Foreskin melanocyte (primary cell): ENCODE measurements at places on chromosomes 4 and X.
A peak's percentile ranks its signal among the peaks of the same experiment; 100 is the strongest.

DNA sequence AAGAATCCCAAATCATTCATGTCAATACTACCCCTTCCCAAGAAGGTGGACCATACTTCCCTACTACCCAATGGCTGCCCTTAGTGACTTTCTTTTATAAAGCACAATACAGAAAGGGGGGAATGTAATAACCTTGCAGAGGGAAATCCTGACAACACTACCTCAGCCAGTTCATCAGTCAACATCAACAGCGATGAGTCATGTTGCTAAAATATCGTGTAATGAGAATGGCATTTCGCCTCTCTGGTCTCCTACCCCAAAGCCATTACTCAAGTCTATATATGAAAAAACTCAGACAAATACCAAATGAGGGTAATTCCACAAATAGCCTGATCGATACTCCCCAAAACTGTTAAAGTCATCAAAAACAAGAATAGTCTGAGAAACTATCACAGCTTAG is 3.3 kb upstream of the MAGEA8 start:
- no peak for DNase-seq

- no peak for DNase-seq
These were observed 170.1 kb downstream of the WDFY3 start for GRCh38 chr4:84796394-84796793.

DNA sequence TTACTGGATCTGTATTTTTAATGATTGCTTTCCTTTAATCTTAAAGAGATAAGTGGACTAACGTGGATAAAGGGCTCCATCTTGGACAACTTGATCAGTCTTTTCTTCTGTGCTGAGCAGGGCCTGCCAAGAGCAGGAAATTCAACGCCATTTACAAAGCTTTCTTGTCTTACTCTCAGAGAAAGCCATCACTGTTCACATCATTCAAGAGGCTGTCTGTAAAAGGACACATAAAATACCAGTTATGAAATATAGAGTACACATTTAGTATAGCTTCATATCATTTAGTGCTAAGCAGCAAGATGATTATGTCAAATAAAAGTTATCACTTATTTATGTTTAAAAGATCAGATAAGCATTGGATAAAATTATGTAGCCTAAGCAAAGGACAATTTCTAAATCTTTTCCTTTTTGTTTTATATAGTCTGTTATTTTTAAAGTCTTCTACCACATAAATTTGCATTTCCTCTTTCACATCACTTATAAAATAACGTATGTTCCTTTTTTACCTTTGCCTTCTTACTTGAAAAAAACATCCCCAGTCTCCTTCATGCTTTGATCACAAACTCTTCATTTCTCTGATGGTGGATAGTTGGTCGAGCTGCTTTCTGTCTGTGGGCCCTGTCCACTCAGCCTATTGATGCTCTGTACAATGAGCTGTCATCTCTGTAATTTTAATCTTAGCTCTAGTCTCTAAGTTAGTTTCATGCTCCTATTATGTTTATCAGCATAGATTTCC is 2.1 kb upstream of the CCNG2 start:
- peak; percentile 38 for DNase-seq

- no peak for DNase-seq
These were observed 46.2 kb downstream of the GUCY1B1 start for GRCh38 chr4:155805016-155805415.

DNA sequence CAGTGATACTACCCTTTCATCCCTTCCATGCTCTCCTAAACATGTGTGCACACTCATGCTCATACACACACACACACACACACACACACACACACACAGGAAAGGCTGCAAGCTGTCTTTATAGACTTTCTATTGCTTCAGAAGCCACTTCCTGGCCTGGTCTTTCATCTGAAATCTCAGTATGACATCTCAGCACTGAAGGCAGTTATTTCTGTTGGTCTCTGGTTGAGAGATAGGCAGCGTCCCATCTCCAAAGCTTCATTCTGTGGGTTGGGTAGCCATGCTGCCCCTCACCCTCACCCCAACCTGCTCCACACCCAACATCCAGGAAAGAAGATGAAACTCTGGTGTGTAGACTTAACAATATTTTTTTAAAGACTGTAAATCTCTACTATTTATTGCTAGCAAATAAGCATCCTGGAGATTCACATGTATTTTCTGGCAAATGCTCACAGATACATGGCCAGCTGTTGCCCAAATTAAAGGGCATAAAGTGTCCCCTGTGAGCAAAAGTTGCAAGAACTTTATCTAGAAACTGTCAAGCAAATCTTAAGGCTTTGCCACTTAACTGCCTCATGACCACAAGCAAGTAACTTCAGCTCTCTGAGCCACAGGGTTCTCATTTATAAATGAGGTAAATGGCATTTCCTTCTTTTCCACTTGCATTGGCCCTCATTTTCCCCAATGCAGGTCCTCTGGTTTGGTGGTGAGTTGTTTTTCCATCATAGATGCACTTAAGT is 189.8 kb upstream of the AFF2 start:
- no peak for DNase-seq

- DNase-seq = peak; percentile 74
These were observed 204.8 kb upstream of the RPS6KA3 start for GRCh38 chrX:20471483-20471882.

GRCh38 chrX:101483705-101484104 is 1.6 kb upstream of the ARMCX4 start:
- no peak for DNase-seq

GRCh38 chrX:141609111-141609510 is 19.6 kb downstream of the SPANXA2 start:
- DNase-seq = no peak

DNA sequence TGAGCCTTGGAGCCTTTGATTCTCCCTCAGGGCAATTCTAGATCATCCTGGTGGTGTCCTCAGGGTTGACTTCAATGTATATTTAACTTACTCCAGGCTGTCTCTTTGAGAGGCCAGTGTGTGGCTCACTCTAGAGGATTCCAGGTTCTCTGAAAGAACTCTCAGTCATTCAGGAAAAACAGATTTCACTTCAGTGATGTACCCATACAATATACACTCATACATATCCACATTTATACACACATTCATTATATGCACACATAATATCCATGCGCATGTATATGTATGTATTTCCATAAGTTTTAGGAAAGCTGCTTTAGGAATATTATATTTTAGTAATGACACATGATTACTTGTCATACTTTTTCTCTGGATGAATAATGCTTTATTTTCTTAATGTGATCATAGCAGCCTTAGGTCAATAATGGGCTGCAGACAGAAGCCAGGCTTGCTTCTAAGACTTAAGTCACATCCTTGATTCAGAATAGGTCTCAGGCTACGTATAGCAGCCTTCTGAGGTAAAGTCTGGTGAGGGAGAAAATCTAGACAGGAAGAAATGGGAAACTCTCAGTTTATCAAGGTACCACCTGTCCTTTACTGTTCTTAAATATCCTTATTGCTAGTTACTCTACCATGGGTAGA is 397.0 kb downstream of the GPAT3 start:
- no peak for DNase-seq

- no peak for DNase-seq
These were observed 17.5 kb downstream of the MAML3 start for GRCh38 chr4:140136509-140136908.

DNA sequence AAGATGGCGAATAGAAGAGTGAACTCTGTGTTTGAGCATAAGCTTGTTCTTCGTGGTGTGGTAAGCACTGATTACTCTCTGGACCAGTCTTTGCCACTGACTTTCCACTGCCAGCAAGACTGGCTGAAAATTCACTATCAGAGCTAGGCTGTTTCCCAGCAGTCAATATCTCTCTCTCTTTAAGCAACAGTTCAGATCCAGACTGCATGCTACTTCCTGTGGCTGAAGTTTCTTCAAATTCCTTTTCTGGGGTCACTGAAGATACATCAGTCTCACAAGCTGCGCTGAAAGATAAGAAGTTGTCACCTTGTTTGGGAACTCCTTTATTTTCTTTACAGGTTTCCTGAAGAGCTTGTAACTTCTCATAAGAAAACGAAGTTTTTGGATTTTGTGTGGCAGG is 54.0 kb upstream of the FAM120C start:
- no peak for DNase-seq

DNA sequence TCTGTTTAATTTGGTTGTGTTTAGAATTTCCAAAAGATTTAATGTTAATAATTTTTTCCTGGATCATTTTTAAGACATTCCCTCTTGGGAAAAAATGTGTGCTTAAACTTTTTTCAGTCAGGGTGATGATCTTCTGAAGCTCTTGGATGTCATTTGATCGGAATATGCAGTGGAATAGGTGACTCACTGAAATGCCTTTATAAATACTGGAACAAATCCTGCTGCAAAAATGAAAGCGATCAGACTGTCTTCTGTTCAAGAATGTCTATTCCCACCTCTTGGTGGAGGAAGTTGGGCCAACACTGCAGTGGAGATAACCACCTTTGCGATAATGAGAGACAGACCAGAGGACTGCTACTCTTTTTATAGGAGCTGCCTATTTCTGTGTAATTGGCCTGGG is 46.7 kb downstream of the LARP1B start:
- DNase-seq = no peak

GRCh38 chr4:184028561-184029374 is 123.7 kb downstream of the STOX2 start:
- no peak for DNase-seq

DNA sequence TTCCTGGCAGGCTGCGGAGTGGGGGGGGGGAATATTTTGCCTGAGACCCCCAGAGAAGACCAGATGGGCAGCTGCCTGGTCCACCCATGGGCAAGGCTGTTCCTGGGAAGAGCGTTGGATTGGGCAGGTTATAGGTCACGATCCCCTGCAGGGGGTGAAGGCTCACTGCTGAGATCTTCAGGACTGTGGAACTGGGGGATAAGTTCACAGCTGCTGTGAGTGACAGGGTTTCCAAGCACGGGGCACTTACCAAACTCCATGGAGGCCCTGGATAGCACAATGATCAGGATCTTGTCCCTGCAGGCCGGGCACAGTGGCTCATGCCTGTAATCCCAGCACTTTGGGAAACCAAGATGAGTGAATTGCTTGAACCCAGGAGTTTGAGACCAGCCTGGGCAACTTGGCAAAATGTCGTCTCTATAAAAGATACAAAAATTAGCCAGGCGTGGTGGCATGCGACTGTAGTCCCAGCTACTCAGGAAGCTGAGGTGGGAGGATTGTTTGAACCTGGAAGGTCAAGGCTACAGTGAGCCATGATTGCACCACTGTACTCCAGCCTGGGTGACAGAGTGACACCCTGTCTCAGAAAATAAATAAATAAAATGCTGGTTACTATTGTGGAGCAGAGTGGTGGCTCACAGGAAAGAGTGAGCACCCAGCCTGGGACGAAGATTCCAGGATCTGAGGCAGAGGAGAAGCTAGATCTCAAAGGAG is 68.0 kb upstream of the HELT start:
- no peak for DNase-seq

DNA sequence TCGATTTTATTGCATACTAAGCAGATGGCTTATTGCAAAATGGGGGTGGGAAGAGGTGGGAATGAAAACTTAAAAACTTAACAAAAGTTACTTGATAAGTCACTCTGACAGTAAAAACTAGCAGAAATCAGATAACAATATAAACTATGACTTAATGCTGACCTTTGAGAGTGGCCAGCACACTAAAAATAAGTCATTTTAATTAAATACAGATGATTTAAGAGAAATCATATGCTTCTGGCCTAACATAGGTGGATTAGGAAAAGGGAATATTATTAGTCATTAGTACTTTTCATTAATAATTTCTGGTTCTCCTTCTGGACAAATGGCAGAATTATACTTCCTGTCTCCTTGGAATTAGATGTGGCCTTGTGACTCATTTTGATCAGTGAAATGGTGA is 756.7 kb downstream of the PCDH19 start:
- DNase-seq = no peak

DNA sequence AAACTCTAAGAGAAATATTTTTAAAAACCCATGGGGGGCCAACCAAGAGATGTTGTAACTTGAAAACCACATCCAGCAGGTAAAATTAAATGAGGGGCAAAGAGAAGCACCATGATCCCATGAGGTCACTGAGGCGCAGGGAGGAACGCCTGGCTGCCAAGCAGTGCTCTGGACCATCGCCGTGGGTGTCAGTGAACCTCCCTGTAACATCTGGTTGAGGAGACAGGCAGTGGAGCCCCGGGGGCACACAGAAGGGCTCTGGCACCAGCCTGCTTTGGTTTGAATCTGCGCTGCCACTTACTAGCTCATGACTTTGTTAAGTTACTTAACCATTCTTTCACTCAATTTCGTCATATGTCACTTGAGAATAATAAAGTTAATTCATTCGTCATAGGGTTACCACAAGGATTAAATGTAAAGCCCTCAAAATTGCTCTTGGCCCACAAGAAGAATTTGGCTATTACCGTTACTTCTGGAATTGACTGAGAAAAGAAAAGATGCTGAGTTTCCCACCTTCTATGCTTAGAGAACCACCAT is 41.6 kb upstream of the SLC25A4 start:
- no peak for DNase-seq

DNA sequence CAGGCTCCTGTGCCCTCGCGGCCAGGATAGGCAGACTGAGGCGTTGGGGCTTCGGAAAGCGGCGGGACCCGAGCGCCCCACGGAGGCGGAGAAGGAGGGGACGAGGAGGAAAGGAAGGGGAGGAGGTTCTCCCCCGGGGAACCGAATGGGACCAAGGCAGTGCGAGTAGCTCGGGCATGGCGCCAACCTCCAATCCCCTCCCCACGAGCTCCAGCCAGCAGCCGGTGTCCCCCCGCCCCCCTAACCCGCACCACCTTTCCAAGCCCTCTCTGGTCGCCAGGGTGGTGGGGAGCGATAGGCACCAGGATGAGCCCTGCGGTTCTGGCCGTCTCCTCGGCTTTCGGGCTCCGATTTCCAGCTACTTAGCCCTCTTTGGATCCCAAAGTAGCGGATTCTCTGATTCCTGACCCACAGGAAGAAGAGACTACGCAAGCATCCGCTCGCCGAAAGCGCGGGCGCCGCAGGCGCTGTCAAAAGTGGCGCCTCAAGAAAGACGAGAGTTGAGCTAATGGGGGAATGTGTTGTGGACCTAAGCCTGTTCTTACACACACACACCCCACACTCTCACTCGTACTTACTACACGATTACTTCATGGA is 15.2 kb upstream of the ZIC3 start:
- DNase-seq = no peak

- no peak for DNase-seq
These were observed 66.4 kb upstream of the C4orf54 start for GRCh38 chr4:99724067-99724466.

DNA sequence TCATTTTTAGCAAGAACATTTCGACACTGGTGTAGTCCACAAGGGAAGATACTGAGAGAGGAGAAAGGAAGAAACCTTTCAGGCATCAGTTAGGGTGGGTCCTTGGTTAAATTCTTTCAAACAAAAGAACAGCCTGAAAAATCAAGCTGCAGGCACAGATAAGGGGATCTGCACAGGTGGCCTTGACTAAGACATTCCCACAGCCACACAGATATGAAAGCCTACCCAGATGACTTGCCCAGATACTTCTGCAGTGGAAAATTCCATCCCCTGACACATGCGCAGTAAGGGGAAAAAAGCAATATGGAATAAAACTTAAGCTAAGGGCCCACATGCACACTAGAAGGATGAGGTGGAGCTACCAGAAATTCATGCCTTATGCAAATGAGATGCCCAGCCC is 8.9 kb upstream of the TMEM165 start:
- no peak for DNase-seq
